ENCODE measurements at places on chromosomes 4 and X.

GRCh38 chr4:67198727-67199126 lies 346.6 kb downstream of the CENPC start:
- DNase-seq, result peak; percentile 24

DNA sequence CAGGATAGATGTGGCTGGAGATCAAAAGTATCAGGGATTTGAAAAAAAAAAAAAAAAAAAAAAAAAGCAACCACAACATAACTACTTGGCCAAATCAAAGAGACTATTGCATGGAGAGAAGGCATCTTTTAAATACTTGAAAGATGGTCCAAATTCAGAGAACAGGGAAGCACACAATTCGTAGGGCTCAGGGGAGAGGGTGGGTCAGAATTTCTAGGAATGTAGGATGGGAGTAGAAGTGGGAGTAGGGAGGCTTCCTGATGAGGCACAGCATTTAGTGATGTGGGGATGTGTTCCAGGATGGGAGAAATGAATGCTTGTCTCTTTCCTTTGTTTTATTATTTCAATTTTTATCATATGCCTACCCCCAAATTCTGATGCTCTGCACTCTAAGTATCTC lies 36.3 kb downstream of the RTL3 start:
- DNase-seq, result no peak

GRCh38 chr4:24024605-24025004 lies 134.8 kb upstream of the PPARGC1A start:
- DNase-seq, result peak; percentile 32

GRCh38 chr4:139142087-139142486 lies 34.9 kb downstream of the ELF2 start:
- no peak for DNase-seq

- DNase-seq, result peak; percentile 64
Measured at GRCh38 chr4:150402871-150403272, 179.1 kb upstream of the MAB21L2 start.

- DNase-seq, result no peak
Measured at GRCh38 chrX:71911731-71912050, 1.0 kb downstream of the NHSL2 start.

DNA sequence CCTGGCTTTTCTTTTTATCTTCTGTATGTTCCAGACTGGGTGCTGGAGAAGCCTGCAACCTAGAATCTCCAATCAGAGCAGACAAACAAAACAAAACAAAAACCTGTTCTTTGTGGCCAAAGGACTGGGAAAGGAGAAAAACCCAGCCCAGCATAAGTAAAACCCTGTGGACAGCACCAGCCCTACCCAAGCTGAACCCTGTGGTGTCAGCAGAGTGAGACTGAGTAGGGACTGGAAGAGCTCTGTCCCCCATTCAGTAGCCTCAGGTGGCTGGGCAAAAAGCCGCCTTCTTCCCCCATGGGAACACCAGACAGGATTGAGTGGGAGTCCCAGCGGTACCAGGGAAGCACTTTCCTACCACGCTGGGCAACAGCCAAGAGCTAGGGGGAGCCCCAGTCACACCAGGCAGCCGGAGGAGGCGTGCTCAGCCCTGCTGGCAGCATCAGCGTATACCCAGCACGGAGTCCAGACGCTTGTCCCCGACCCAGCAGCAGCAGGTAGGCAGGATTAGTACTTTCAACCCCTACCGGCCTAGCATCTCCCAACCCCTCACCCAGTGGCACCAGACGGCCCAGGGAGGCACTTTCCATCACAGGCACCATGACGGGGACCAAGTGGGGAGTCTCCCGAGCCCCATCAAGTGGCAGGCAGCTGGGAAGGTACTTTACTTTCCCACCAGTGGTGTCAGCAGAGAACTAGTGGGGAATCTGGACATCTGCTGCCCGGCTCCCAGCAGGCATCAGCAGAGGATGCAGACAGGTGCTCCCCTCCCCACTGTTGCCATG lies 8.6 kb upstream of the JADE3 start:
- DNase-seq, result peak; percentile 79

DNA sequence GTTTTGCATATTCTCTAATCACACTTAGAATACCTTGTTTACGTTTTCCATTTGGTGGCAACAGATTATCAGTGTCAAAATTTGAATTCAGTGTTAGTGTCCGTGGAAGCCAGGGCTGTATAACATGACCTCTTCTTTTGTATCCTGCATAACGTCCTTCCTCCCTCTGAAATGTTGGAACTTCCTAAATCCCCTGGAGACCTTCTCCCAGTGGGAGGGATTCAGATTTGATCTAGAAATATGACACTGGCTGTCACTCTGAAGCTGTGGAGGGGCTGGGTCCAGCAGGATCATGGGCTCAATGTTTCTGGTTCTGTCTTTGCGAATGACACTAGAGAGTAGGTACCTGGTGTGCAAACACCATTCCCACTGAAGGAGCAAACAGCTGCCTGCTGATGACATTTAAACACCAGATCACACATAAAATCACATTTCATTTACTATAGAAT lies 850 bp upstream of the CXCL3 start:
- DNase-seq, result peak; percentile 12

DNA sequence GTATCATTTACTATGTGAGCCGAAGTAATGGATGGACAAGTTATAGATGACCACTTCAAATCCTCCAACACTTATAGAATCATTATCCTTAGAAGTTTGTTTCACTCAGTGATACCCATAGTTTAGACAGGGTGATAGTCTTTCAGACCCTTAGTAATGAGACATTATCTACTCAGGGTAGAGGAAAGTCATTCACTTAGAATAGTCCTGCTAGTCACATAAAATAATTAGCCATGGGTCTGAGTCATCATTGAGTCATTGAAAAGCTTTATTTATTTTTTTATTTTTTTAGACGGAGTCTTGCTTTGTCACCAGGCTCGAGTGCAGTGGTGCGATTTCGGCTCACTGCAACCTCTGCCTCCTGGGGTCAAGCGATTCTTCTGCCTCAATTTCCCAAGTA lies 321.7 kb upstream of the FSTL5 start:
- DNase-seq, result no peak
